Right lobe of liver (tissue), 6 donors: ENCODE measurements at places on chromosomes 16 and 17. TPM values are rescaled to one million over a fixed set of nuclear protein-coding genes. Genes with fewer than 3 reads are reported as not detected.

The ZNF500 gene
- 6.6 TPM for total RNA-seq

The KRT37 gene
- not detected for total RNA-seq

The ITGA2B gene
- 1.5 TPM for total RNA-seq

DNA sequence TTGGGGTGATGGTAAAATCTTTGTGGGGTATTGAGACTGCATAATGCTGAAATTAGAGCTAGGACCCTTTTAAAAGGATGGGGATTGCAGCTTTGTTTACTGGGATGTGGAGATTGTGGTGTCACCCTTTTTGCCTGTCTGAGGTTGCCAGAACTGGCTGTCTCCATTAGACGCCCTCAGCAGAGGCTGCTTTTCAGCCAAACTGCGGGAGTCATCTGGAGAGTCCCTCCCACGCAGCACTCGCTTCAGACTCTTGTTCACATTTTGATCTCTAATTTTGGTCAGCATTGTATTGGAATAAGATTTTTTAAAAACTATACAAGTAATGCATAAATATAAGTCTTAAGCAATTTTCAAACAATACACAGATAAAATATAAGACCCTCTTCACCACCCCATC lies 27.9 kb upstream of the JPT2 start:
- no peak for DNase-seq

- DNase-seq = no peak
Measured at GRCh38 chr17:53353919-53354351, 468.8 kb upstream of the KIF2B start.

DNA sequence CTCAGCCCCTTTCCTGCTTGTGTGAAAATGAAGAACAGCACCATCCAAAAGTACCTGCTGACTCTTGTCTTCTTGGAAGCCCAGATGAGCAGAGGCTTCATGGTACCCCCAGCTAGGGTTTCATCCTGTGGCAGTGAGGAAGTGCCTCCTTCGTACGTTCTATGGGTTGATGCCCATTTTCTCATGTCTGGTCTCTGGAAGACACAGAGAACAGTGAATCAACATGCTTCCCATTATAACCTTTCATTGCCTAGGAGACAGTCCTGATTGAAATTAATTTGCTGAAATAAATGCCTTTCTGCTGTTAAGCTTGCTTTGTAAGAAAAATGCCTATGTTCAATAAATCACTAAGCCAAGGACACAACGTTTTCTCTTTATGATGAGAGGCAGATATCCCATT lies 36.5 kb downstream of the RCVRN start:
- no peak for DNase-seq

DNA sequence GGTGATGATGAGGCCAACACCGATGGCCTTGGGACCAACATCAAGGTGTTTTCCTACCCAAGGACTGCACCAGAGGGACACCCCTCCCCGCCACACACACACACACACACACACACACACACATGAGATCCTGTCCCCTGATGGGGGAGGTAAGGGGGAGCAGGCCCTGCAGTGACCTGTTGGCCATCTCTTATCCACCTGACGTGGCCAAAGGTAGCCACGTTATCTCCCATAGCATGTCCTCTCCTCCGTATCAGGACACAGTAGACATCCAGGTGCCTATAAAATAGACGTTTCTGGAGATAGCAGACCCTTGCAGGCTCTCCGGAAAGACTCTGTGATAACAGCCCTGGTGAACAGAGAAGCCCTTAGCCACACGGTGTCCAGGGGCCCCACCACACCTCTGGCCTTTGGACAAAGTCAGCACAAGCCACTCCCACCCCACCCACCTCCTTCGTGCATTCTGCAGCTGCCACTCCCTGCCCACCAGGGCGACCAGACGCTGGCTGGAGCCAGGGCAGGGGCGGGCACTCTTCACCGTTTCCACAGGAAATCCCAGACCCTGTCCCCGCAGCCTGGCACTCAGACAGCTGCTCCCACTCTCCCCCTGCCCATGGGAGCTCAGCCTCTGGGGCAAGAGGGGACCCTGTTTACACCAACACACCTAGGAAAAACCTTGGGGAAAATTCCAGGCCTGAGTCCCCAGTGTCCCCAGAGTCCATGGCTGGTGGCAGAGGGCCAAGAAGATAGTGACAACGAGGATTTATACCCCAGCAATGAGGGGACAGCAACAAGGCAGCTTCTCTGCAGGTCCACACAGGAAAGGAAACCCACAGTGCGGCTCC lies 15.4 kb upstream of the ENPP7 start:
- no peak for DNase-seq

DNA sequence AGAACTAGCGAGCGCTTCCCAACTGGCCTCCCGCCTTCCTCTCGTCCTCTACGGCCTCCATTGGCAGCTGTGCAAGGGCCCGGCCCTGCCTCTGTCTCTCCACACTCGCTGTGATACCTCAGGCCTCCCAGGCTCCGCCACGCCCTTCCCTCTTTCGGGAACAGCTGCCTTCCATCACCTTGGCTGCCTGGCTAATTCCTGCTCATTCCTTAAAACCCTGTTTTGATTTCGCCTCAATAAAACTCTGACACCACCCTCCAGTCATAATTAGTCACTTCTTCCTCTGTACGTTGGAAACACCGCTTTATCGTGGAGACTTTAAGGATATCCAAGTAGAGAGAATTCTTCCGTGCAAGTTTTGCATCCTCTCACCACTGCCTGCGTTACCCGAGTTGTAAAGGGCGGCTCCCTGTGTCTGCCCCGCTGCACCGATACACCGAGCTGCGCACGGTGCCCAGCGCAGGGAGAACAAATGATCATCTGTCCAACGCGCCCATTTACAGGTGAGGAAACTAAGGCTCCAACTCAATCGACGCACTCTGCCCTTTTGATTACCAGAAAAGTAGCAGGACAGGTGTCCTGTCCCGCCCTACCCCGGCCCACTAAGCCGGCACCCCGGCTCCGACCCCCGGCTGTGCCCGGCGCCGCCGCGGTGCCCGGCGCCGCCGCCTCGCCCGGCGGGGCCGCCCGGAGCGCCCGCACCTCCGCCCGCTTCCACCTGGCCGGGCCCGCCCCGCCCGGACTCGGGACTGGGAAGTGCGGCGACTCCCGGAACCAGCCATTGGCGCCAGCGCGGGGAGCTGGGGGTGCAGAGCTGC lies 139.7 kb downstream of the SEC14L1 start:
- DNase-seq = peak; percentile 26

DNA sequence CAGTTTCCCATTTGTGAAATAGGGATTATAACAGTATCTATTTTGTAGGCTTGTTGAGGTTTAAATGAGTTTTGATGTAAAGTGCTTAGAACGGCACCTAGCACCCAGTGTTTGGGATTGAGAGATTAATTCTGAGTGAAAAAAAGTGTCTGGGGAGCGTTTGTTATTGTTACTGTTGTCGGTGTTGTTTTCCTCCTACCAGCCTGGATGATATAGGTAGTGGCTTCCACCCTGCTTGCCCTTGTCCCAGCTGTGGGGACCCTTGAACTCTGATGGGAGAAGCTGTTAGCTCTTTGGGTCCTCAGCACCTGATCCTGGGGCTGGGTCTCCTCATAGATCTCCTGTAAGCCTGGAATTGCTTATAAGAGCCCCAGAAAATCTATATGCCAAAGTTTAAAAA lies 4.9 kb downstream of the FMNL1 start:
- DNase-seq = no peak

DNA sequence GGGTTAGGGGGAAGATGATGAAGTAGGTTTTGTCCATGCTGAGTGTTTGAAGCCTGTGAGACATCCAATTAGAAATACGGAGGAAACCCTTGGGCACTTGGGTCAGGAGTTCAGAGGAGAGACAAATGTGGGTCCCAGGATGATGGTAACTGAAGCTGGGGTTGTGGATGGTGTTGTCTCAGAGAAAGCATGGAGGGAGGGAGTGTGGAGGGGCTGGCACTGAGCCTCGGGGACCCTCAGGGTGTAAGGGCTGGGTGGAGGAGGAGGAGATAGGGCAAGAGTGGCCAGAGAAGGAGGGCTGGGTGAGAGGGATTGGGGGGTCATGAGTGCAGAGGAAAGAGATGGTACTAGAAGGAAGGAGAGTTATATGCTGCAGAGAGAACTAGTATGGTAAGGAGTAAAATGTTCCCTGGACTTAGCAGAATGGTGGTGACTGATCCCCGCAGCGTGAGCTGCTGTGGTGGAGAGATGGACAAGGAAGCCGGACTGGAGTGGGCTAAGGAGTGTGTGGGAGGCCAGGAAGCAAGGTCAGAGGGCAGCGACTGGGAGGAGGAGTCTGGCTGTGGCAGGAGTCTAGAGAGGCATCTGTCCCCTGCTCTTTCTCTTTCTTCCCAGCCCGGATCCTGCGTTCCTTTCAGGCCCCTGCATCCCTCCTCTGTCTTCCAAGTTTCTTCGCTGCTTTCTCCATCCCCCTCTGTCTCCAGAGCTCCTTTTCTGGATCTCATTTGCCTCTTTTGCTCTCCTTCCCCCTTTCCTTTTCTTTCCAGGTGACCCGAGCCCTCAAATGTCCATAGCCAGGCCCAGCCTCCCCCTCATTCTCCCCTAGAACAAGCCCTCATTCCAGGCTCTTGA lies 3.9 kb upstream of the COL1A1 start:
- DNase-seq = no peak

DNA sequence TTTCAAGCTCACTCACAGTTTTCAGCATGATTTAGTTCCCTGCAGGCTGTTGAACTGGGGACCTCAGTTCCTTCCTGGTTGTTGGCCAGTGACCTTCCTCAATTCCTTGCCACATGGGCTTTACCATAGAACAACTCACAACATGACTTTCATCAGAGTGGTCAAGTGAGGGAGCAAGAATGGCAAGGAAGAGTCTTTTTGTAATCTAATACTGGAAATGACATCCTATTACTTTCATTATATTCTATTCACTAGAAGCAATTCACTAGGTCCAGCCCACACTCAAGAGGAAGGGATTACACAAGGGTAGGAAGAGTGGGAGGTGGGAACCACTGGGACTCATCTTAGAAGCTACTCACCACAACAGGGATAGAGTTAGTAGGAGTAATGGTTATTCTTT lies 57.6 kb downstream of the SYT17 start:
- no peak for DNase-seq

The SHISA6 gene
- not detected for total RNA-seq

GRCh38 chr17:18185391-18185790 lies 1.8 kb downstream of the ALKBH5 start:
- no peak for DNase-seq

The WSCD1 gene
- 1.5 TPM for total RNA-seq

DNA sequence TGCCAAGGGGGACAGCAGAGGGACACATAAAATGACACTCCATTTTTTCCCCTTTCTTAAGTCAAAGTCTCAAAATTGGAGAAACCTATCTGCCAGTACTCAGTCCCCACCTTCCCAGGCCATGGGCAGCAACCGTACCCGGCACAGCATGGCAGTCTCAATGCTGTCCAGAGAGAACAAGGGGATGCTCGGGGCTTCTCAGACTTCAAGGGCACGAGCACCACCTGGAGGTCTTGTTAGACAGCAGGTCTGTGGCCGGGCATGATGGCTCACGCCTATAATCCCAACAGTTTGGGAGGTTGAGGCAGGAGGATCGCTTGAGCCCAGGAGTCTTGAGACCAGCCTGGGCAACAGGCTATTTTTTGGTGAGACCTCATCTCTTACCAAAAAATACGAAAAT lies 3.2 kb downstream of the DNAH17 start:
- DNase-seq = no peak

The SULT1A3 gene
- total RNA-seq = 27.4 TPM

The KRT16 gene
- total RNA-seq = not detected

GRCh38 chr17:16986391-16986790 lies 14.5 kb upstream of the TNFRSF13B start:
- no peak for DNase-seq

GRCh38 chr16:17233318-17234002 lies 237.3 kb downstream of the XYLT1 start:
- no peak for DNase-seq

DNA sequence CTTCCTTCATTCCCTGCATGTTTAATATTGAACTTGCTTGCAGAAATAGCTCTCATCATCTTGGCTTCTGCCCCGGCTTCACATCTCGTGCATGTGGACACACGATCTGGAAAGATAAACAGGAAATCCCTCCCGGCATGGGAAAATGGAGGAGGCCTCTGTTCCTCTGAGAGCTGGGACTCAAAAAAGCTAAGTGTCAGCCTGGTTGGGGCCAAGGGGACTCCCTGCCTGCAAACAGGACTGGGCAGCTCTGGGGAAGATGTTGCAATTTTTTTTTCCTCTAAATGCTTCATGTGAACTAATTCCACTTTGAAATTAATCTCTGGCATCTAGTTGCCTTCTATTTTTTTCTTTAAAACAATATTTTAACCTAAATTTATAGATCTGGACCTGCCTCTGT lies 24.8 kb downstream of the ITPRIPL2 start:
- DNase-seq = peak; percentile 59

The NAGPA gene
- 16.2 TPM for total RNA-seq

- DNase-seq = no peak
Measured at GRCh38 chr17:50662632-50663225, 28.0 kb downstream of the ABCC3 start.

The KCNAB3 gene
- 2.9 TPM for total RNA-seq
